ENCODE measurements at places on chromosomes 16 and 17.
A peak's percentile ranks its signal among the peaks of the same experiment; 100 is the strongest.

GRCh38 chr17:21357696-21358656 is 18.2 kb upstream of the KCNJ12 start:
- DNase-seq, result no peak

- DNase-seq, result no peak
Observed at GRCh38 chr17:83109793-83110645, 30.6 kb downstream of the METRNL start.

- no peak for DNase-seq
Observed at GRCh38 chr16:85174871-85175723, 62.8 kb upstream of the CIBAR2 start.

DNA sequence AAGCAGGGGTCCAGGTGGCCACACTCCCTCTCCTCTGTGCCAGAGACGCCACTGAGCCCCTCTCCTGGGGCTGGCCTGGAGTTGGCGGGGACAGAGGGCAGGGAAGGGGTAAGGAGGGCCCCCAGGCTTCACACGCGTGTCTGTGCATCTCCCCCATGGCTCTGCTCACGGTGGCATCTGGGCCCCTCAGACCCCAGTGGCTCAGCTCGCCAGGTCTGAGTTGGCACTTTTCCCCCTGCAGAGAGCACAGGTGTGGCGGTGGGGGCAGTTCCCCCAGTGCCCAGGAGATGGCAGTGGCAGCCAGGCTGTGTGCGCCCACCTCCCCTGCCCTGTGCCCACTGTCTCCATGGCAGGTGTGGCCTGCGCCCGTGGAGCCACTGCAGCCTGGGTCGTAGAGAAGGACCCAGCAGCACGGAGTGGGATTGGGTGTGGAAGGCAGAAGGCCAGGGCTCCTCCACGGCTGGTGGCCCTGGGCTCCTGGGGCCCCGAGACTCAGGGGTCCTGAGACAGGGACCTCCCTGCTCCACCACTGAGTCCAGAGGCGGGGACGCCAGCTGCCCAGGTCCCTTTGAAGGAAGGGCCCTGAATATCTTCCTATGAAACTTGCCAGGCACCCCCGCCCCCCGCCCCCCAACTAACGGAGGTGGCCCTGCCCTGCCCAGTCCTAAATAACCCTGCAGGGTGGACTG is 4.3 kb upstream of the APRT start:
- peak; percentile 36 for DNase-seq

DNA sequence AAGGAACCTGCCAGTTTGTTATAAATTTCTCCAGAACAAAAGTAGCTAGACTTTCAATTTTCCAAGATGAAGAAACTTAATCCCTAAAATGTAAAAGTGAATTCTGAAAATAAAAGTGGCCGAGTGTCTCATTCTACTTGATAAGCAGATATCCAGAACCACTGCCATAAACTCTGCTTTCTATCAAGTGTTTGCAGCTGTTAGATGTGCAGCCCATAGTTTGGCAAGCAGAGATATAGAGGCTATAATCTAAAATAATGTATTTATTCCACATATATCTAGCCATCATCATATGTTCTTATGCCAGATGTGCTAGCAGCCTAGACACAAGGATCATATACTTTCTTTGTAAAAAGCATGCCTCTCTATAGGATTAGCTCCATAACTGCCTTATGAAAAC is 14.7 kb upstream of the FBXL20 start:
- DNase-seq, result no peak

GRCh38 chr17:79557276-79558090 is 53.4 kb downstream of the RBFOX3 start:
- DNase-seq, result no peak

GRCh38 chr16:20704281-20704680 is 6.8 kb upstream of the ACSM1 start:
- no peak for DNase-seq

DNA sequence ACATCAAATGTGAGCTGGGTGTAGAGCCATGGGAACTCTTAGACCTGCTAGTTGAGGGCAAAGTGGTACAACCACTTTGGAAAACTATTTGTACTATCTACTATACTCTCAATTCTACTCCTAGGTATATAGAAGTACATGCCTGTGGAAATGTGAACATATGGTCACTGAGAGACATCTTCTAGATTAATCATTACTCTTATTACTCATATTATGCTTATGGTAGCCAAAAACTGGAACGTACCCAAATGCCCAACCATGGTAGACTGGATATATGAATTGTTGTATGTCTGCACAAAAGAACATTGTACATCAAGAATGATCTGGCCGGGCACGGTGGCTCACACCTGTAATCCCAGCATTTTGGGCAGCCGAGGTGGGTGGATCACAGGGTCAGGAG is 2.7 kb downstream of the WDR45B start:
- DNase-seq, result no peak

GRCh38 chr17:55546991-55547664 is 35.9 kb upstream of the SMIM36 start:
- no peak for DNase-seq

GRCh38 chr17:60664022-60664421 is 13.6 kb upstream of the BCAS3 start:
- no peak for DNase-seq

DNA sequence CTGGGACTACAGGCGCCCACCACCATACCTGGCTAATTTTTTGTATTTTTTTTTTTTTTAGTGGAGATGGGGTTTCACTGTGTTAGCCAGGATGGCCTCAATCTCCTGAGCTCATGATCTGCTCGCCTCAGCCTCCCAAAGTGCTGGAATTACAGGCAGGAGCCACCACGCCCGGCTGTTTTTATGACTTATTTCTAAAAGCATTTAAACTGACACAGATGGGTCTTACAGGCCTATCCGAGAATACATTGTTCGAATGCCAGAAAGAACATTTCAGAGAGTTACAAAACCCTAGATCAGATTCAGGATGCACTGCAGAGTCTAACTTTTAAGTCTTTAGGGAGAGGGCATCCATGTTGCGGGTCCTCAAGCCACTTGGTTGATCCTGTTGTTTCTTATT is 234.7 kb upstream of the MAF start:
- DNase-seq, result no peak

GRCh38 chr17:80312621-80313135 is 52.0 kb downstream of the RNF213 start:
- no peak for DNase-seq

- DNase-seq, result no peak
Observed at GRCh38 chr16:66594739-66595138, 9.8 kb upstream of the CMTM3 start.

- DNase-seq, result no peak
Observed at GRCh38 chr16:3028716-3029319, 5.0 kb downstream of the THOC6 start.

DNA sequence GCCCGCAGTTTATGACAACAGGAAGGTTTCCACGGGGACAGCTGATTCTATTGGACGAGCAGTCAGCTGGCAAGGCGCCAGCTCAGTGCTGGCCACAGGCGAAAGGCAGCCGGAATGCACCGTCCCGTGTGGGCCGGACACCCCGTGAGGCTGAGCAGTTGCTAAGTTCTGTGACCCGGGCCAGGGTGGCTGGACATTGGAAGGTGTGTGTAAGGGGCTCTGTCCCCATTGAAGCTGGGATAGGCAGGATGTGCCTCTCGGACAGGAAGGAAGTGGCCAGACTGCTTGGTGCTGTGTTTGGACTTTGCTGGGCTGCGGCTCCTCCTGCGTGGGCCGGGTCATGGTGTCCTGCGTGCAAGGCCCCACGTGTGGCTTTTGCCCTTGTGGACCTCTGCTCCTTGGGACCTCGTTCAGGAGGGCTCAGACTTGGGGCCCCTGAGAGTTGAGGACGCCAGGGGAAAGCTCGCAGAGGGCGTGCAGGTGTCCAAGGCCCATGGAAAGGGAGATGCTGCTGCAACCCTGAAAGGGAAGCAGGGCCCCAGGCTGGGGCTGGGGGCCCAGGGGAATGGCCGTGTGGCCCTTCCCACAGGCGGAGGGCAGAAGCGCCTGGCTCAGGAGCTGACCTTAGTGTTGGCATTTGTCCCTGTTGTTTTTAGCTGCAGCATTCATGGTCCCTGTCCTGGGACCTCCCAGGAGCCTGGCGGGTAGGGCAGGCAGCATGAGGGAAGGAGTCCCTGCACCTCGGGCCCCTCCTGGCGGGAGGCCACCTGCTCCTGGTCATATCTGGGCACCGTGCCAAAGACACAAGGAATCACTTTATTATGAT is 10.0 kb downstream of the BAIAP2 start:
- DNase-seq, result no peak

GRCh38 chr16:27698746-27699145 is 148.8 kb downstream of the KATNIP start:
- no peak for DNase-seq

DNA sequence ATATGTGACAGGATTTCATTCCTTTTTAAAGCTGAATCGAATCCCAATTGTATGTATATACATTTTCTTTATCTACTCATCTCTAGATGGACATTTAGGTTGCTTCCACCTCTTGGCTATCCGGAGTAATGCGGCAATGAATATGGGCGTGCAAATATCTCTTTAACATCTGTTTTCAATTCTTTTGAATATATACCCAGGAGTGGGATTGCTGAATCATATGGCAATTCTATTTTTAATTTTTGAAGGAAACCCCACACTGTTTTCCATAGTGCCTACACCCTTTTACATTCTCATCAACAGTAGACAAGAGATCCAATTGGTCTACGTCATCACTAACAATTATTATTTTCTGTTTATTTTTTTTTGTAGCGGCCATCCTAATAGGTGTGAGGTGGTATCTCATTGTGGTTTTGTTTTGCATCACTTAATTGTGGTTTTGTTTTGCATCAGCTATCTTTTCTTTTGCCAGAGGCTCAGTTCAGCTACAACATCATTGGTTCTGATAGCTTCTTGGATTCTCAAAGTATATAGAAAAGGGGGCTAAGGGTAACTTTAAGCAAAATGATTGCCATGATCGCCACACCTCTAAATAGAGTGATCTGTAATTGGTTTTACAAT is 25.6 kb upstream of the MAP2K6 start:
- no peak for DNase-seq

DNA sequence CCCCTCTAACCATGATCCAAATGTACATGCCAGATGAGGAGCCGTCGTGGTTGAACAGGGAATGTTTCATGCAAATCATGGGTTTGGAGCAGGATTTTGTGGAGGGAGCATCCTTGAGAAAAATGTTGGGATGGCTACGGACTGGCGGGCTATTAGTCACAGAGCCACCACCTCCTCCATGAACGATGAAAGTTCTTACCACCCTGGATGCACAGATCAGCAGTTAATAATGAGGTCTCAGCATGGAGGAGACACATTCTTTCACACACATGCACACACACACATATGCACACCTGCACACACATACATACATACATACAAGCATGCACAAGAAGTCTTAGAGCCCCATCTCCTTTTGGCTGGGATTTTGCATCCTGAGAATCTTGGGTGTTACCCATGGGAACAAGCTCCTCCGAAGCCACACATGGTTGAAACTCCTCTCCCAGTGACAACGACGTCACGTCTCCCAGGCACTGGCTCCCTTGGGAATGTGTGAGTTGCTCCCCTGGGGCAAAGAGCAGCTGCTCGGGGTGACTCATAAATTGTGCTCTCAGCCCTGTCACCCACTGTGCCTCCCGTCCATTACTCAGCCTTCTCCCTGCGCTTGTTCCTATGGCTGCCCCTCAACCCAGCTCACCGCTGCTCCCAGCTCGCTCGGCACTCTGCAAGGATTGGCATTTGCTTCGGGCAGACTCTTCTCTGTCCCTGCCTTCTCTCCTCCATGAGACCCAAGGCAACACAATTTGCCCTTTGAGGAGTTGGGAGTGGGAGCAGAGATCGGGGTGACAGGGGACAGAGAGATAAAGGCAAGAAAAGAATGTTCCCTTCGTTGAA is 344.6 kb downstream of the SOX9 start:
- DNase-seq, result no peak

DNA sequence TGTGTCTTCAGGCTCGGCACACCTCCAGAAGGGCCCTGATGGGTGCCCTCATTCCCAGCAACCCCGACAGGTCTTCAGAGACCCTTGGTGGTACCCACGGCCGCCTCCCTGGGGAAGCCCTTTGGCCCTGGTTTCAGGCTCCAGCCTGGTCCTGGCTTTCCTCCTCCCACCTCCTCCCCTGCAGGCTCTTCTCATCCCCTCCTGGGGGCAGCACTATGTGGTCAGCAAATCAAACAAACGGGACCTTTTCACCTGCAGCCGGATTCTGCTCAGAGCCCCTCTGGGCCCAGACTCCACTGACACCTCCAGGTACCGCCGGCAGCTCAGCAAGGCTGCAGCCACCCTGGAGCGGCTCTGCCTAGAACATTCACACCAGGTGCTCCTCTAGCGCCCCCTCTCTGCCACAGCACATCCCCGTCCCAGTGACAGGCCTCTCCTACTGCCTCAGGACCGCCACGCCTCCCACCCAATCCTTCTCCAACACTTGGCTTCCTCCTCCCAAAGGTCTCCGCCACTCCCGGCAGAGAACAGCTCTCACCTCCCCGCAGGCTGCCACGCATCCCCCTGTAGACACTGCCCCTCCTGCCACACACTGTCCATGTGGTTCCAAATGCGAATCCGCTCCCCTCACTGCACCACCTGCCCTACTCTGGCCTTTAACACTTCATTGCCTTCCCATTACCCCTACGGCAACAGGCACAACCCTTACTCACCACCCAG is 12.0 kb downstream of the CORO7 start:
- DNase-seq, result no peak

GRCh38 chr16:86874141-86874540 is 295.8 kb downstream of the FOXL1 start:
- no peak for DNase-seq

GRCh38 chr16:53900667-53901066 is 196.7 kb downstream of the FTO start:
- no peak for DNase-seq

GRCh38 chr17:73311428-73311780 is 397 bp downstream of the CDC42EP4 start:
- DNase-seq, result no peak

- no peak for DNase-seq
Observed at GRCh38 chr17:83024218-83024971, 55.0 kb upstream of the METRNL start.

DNA sequence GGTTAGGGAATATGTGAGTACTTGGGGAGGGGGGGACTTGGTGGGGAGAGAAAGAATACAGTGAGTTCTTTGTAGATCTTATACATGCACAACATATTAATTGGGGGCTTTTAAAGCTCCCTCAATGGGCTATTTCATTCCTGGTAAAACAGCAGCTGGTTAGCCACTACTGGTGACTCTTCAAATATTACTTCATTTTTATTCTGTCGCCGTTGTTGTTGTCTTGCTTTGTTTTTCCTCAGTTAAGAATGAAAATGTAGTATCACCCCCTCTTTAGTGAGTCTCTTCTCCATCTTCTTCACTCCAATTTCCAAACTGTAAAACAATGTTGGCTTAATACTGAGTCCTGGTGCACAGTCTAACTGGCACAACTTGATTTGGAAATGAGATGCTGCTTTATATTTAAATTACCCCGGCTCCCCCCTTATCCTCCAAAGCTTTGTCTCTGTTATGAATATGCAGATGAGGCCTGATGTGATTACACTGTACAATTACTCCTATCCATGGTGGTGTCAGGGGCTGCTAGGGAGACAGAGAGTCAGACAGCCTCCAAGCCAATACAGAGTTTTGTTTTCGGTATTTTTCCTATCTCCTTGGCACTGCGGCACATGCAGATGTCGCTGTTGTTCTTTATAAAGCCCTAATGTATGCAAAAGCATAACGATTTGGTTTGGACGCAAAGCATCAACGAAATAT is 256.9 kb upstream of the PMFBP1 start:
- DNase-seq, result no peak

GRCh38 chr17:58956997-58957724 is 149.5 kb downstream of the TRIM37 start:
- no peak for DNase-seq

All from T follicular helper cell (primary cell).